Endothelial cell (in vitro differentiated cells): ENCODE measurements at places on chromosomes 1 and 21.
A peak's percentile ranks its signal among the peaks of the same experiment; 100 is the strongest.

- no peaks in the 10 kb centered on the region for H3K36me3 ChIP-seq
- H3K27me3 ChIP-seq: peaks cover 2% of the 10 kb centered on the region
- H3K4me3 ChIP-seq: no peak overlapping the region
- no peak overlapping the region for H3K27ac ChIP-seq
- DNase-seq: no peak
These were observed 98.1 kb upstream of the IGSF21 start for GRCh38 chr1:18009478-18009961.

GRCh38 chr1:152023221-152023620 lies 13.6 kb downstream of the S100A11 start:
- no peaks in the 10 kb centered on the region for H3K36me3 ChIP-seq
- DNase-seq: no peak
- H3K4me3 ChIP-seq: no peak overlapping the region

GRCh38 chr1:70227439-70227838 lies 6.3 kb downstream of the SRSF11 start:
- peaks cover 35% of the 10 kb centered on the region for H3K4me1 ChIP-seq
- H3K27ac ChIP-seq: peak overlapping the region; percentile 34
- peaks cover 9% of the 10 kb centered on the region for H3K36me3 ChIP-seq
- DNase-seq: no peak
- H3K4me3 ChIP-seq: no peak overlapping the region

DNA sequence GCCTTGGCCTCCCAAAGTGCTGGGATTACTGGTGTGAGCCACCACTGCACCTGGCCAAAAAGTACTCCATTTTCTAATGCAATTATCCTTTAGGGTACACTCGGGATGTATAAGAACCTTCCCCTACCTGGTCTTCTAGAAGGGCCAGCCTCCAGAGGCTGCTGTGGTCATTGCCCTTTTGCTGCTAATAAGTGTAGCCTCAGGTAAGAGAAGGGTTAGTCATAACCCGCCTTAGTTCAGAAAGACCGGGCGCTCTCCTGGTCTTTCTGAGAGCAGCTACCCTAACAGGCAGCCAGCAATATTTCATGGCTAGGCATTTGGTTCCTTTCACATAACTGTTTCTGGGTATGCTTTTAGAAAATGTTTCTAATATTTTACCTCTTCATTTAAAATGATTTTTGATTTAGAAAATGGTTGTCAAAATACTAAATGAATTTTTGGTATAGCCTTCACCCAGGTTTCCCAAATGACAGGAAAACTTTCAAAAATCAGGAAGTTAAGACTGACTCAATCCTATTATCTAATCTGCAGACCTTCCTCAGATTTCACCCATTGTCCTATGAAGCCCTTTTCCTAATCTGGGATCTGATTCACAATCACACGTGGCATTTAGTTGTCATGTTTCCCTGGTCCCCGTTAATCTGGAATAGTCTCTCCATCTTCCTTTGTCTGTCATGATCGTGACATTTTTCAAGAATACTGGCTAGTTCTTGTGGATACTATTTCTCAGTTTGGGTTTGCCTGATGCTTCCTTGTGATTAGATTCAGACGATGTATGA lies 479.0 kb downstream of the SIPA1L2 start:
- H3K27ac ChIP-seq: no peak overlapping the region
- H3K36me3 ChIP-seq: no peaks in the 10 kb centered on the region
- H3K4me3 ChIP-seq: no peak overlapping the region
- H3K4me1 ChIP-seq: peaks cover 10% of the 10 kb centered on the region

- H3K4me3 ChIP-seq: no peak overlapping the region
- H3K27me3 ChIP-seq: peaks cover 8% of the 10 kb centered on the region
- H3K4me1 ChIP-seq: no peaks in the 10 kb centered on the region
- DNase-seq: no peak
These were observed 158.3 kb downstream of the NPHP4 start for GRCh38 chr1:5833911-5834310.

- H3K27ac ChIP-seq: no peak overlapping the region
- no peak overlapping the region for H3K4me3 ChIP-seq
- no peaks in the 10 kb centered on the region for H3K4me1 ChIP-seq
- H3K36me3 ChIP-seq: no peaks in the 10 kb centered on the region
- DNase-seq: no peak
- peaks cover 9% of the 10 kb centered on the region for H3K27me3 ChIP-seq
These were observed 89.0 kb upstream of the ACTL8 start for GRCh38 chr1:17665950-17666720.

DNA sequence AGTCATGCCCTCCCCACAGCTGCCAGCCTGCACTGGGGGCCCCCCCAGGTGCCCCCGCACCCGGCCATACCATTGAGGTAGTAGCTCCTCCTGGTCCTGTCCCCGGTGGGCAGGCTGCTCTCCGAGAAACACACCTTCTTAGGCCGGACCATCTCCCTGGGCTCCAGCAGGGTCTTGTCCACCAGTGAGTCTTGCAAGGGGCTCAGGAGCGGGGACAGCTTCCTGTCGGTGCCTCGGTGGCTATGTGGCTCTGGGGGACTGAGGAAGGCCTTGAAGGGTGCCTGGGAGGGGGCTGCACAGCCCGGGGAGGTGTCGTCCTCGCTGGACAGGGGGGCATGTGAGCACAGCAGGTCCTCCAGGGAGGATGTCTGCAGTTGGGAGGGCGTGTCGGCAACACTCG lies 12.9 kb upstream of the FTCD start:
- H3K27ac ChIP-seq: no peak overlapping the region
- peaks cover 18% of the 10 kb centered on the region for H3K36me3 ChIP-seq
- H3K27me3 ChIP-seq: peaks cover 8% of the 10 kb centered on the region
- peaks cover 4% of the 10 kb centered on the region for H3K4me1 ChIP-seq
- no peak for DNase-seq

DNA sequence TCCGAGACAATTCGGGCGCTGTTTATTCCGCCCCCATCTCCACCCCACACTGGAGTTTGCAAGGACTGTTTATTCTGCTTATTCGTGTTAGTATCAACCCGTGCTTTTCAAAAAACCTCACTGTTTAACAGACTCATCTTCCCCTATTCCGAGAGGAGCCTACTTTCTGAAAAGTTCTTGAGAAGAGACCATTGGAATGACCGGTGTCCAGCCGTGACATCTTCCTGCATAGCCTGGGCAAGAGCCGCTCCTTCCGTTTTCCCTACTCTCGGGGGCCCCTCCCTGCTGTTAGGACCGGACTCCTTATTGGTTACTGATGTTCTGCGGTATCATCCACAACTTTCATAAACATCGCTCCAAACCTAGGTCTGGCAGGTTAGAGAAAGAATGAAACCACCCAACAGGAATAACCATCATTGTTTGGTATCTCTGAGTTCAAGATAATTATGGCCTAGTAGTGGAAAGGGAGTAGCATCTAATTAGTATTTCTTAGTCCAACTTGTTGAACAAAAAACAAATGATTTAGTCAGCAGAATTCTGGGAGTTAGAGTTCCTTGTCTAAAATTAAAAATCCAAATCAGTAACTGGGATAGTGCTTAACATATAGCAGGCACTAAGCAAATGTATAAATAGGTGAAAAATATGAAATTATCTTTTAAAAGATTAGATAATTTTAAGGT lies 837 bp downstream of the STXBP3 start:
- peaks cover 12% of the 10 kb centered on the region for H3K27me3 ChIP-seq
- peaks cover 5% of the 10 kb centered on the region for H3K36me3 ChIP-seq
- H3K4me1 ChIP-seq: peaks cover 13% of the 10 kb centered on the region
- H3K4me3 ChIP-seq: peak overlapping the region; percentile 99

DNA sequence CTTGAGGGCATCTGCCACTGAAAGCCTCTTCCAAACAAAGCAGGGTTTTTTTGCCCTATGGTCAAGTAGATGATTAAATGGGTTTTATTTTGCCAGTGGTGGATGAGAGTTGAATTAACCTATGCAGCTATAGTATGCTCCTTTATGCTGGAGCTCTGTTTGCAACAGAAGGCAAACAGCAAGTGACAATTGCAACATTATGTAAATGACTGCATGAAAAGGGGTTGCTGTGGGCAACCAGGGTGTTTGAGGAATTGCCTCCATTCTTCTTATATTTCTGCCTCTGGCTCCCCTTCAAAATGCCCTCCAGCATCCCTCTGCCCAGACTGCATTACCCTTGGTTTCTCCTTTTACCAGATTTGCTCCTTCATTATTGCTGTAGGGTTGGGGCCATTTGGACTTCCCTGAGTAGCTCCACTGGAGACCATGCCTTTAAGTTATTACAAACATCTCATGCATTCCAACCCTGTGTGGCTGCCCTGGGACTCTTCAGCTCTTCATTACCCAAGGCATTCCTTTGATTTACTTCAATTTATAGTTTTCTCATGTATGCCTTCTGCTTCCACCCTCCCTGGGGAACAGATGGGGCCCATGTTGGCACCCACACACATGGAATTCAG lies 398.4 kb downstream of the PRDM2 start:
- H3K27me3 ChIP-seq: peaks cover 3% of the 10 kb centered on the region
- no peak overlapping the region for H3K4me3 ChIP-seq
- DNase-seq: no peak
- H3K36me3 ChIP-seq: no peaks in the 10 kb centered on the region

DNA sequence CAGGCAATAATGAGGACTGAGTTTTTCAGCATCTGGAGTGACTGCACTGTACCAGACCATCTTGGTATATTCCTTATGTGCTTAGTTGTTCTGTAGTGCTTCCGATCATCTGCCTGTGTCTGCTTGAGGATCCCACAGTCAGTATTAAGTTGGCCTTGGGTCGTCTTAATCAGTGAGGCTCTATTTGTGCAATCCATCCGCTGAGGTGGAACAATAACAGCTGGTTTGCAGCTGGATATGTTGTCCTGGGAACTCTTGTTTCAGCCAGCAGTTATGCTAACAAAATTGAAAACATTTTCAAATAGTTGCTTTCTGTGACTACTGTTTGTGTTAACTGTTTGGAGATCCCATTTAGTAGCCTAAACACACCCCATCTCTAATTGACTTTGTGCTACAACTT lies 73.7 kb downstream of the LAMC1 start:
- peaks cover 27% of the 10 kb centered on the region for H3K4me1 ChIP-seq
- H3K36me3 ChIP-seq: no peaks in the 10 kb centered on the region
- no peak overlapping the region for H3K27ac ChIP-seq
- DNase-seq: no peak

DNA sequence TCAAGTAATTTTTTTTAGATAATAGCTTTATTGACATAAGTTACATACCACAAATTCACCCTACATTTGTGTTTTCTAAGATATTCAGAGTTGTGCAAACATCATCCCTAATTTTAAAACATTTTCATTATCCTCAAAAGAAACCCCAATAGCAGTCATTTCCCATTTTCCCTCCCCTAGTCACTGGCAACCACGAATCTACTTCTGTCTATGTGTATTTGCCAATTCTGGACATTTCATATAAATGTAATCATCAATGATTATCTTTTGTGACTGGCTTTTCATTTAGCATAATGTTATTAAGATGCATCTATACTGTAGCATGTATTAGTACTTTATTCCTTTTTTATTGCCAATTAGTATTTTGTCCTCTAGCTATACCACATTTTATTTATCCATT lies 88.8 kb upstream of the SLFNL1 start:
- H3K4me3 ChIP-seq: no peak overlapping the region
- no peak for DNase-seq
- no peaks in the 10 kb centered on the region for H3K27me3 ChIP-seq
- peaks cover 18% of the 10 kb centered on the region for H3K36me3 ChIP-seq
- H3K4me1 ChIP-seq: peaks cover 3% of the 10 kb centered on the region

DNA sequence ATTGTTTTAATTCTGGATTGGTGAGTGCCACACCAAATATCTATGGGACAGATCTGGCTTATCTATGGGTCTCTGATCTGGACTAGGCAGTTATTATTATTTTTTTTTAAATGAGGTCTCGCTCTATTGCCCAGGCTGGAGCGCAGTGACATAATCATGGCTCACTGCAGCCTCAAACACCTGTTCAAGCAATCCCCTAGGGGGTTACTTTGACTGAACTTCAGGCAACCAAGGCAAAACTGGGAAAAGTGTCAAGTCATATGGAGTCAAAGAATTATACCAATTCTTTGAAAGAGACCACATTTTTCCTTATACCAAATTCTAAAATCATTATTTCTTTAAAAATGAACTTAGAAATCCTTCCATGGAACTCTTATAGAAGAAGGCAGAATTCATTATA lies 129.1 kb upstream of the HOOK1 start:
- H3K4me1 ChIP-seq: peaks cover 5% of the 10 kb centered on the region
- no peaks in the 10 kb centered on the region for H3K36me3 ChIP-seq
- no peak overlapping the region for H3K27ac ChIP-seq
- DNase-seq: no peak
- no peak overlapping the region for H3K4me3 ChIP-seq

GRCh38 chr1:211478801-211479578 lies 13.0 kb downstream of the RD3 start:
- no peak for DNase-seq
- H3K4me3 ChIP-seq: no peak overlapping the region
- no peaks in the 10 kb centered on the region for H3K4me1 ChIP-seq
- H3K27me3 ChIP-seq: peaks cover 5% of the 10 kb centered on the region
- no peaks in the 10 kb centered on the region for H3K36me3 ChIP-seq

- H3K4me3 ChIP-seq: no peak overlapping the region
- peaks cover 11% of the 10 kb centered on the region for H3K36me3 ChIP-seq
- H3K27ac ChIP-seq: no peak overlapping the region
- DNase-seq: no peak
- no peaks in the 10 kb centered on the region for H3K27me3 ChIP-seq
These were observed 318.0 kb downstream of the VAV3 start for GRCh38 chr1:107647012-107647411.

DNA sequence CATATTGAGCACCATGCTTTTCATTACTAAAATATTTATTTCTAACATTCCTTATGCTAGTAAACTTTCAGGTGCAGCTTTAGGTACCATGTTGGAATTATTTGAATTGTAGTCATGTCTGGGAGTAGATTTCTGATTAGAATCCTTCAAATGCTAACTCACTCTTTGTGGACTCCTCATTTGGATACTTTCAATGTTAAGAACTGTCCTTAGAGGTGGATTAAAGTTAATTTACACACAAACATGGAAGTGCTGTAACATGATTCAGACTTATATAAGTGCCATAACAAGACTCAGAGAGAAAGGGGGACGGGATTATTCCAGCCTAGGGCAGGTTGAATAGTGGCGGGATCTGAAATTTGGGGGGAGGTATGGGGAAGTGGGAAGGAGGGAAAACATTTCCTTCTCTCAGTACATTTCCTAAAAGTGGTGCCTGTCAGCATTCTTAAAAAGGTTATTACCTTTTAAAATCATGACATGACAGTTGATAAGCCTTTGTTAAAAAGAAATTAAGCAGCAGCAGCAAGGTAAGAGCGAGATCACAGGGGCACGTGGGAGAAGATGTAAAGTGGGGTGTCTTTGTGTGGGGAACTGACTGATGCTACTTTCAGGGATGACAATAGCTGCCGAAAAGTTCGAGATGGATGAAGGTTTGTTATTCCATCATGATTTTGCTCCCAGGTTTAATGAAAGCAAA lies 44.4 kb downstream of the HHAT start:
- no peak overlapping the region for H3K27ac ChIP-seq

DNA sequence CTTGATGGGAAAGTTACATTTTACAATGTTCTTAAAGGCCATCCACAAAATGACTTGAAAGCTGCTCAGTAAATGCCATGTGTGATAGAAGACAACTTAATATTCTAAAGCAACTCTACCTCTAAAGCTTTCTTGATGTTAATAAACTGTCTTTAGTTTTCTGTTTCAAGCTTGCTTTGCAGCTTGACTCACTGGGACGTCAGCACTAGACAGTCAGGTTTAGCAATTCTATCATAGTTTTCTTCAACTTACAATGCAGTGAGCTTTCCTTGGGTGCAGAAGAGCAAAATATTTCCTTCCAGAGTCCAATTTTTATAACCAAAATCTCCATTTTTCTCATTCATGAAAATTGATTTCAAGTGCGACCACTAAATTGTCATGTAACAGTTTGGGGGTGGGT lies 273.1 kb downstream of the NTNG1 start:
- no peak for DNase-seq
- H3K27ac ChIP-seq: no peak overlapping the region
- peaks cover 2% of the 10 kb centered on the region for H3K27me3 ChIP-seq
- H3K4me3 ChIP-seq: no peak overlapping the region
- H3K36me3 ChIP-seq: no peaks in the 10 kb centered on the region

GRCh38 chr1:187847531-187847930 lies 1018.8 kb downstream of the PLA2G4A start:
- peaks cover 22% of the 10 kb centered on the region for H3K4me1 ChIP-seq
- H3K4me3 ChIP-seq: no peak overlapping the region
- DNase-seq: no peak
